ENCODE measurements at places on chromosomes 7 and 10.

DNA sequence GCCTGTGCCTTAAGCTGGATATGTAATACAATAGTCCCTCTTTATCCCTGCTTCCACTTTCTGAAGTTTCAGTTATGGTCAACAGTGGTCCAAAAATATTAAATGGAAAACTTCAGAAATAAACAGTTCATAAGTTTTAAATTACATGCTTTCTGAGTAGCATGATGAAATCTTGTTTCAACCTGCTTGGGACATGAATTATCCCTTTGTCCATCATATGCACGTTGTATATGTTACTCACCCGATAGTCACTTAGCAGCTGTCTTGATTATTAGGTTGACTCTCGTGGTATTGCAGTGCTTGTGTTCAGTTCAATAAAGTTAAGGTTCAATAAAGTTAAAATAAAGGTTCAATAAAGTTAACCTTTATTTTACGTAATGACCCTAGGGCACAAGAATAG is 25.5 kb downstream of the C1GALT1 start:
- no peak for DNase-seq

GRCh38 chr10:16789261-16789660 is 28.0 kb downstream of the RSU1 start:
- DNase-seq = no peak

GRCh38 chr10:79267499-79267898 is 79.8 kb upstream of the PPIF start:
- no peak for DNase-seq

DNA sequence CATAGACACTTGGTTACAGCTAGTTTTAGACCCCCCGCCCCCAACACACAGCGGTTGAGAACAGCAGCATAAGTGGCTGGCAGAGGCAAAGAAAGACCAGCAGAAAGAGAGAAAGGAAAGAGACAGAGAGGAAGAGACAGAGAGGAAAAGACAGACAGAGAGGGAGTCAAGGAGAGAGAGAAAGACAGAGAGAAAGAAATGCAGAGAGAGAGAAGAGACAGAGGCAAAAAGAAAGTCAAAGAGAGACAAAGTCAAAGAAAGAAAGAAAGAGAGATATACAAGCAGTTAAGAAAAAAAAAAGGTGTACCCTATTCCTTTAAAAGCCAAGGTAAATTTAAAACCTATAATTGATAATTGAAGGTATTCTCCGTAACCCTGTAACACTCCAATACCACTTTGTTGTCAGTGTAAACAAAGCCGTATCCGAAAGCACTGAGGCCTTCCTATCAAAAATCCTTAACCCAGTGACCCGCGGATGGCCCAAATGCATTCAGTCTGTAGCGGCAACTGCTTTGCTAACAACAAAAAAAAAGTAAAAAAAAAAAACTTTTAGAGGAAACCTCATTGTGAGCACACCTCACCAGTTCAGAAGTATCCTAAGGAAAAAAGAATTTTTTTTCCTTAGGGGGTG is 11.9 kb upstream of the SLC12A9 start:
- no peak for DNase-seq

DNA sequence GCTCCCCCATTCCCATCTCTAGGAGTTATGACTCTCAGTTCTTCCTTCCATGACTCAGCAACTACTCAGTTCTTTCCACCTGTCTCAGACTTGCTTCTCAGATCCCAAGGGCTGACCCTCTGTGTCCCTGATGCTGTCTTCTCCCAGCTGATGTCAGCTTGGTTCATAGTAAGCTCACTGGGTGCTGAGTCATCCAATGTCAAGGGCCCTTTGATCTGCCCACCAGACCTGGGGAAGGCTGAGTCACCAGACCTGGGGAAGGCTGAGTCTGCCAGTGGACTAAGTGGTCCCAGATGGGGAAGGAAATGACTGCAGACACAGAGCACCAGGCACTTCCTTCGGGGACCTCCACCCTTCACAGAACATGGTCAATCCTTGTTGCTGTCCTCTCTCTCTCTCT is 76.1 kb upstream of the ZEB1 start:
- DNase-seq = no peak

DNA sequence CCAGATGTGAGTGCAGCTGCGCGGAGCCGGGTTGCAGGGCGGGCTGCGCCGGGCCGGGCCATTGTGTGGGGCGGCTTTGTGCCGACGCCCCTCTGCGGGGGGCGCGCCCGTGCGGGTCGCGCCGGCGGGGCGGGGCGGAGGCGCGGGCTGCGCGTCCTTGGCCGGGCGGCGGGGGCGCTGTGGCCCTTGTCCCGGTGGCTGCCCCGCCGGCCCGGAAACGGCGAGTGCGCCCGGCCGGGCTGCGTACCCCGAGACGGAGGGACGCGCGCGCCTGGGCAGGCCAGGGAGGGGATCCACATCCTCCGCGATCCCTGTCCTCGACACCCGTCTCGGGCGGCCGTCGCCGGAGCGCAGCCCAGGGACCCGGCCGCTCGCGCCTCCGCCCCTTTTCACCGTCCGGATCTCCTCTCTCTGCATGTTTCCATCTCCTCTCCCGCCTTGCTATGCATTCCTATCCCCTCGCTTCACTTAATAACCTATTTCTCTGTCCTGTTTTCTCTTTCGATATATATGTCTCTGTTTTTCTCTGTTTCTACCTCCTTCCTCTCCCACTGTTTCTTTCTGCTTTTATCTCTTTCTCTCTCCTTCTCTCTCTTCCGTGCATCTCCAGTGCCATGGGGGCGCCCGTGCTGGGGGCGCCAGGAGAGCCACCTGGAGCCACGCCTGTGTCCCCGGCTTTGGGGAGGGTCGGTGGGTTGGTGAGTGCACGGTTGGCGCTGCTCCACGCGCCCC is 765 bp downstream of the PFKFB3 start:
- DNase-seq = peak; percentile 83

- DNase-seq = no peak
These were observed 12.2 kb downstream of the LANCL2 start for GRCh38 chr7:55377162-55377817.

GRCh38 chr7:138116141-138116540 is 39.9 kb downstream of the AKR1D1 start:
- DNase-seq = no peak

- no peak for DNase-seq
These were observed 63.0 kb downstream of the PAPSS2 start for GRCh38 chr10:87722716-87723115.
